ENCODE measurements at places on chromosomes 16 and 17. TPM values are rescaled to one million over a fixed set of nuclear protein-coding genes. Genes with fewer than 3 reads are reported as not detected.
A peak's percentile ranks its signal among the peaks of the same experiment; 100 is the strongest.

Gene SMIM36
- total RNA-seq = not detected

DNA sequence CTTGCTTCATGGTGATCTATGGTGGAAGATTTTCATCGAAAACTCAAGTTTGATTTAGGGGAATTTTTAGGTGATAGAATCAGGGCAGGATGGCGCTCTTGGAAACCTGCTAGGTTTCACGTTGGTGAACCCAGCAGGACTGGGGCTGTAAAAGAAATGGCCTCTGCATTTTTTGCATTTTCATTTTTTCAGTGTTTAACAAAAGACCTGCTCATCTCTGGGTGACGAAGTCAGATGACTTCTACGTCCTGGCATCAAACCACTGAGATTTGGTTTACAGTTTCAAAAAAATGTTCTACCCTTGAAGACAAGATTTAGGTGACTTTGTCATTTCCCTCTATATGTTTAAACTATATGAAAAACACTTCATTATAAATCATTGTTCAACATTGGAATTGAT lies 1.9 kb downstream of the PGS1 start:
- no peak for DNase-seq

GRCh38 chr16:85613604-85614337 lies 649 bp downstream of the GSE1 start:
- DNase-seq = peak; percentile 31

GRCh38 chr17:18379246-18380146 lies 1.9 kb downstream of the EVPLL start:
- no peak for DNase-seq

GRCh38 chr17:61786088-61786487 lies 77.2 kb downstream of the BRIP1 start:
- no peak for DNase-seq

- no peak for DNase-seq
Measured at GRCh38 chr17:49745175-49746139, 18.5 kb downstream of the FAM117A start.

- no peak for DNase-seq
Measured at GRCh38 chr17:6523330-6523729, 33.0 kb downstream of the PITPNM3 start.

All from activated B cell treated with CpG ODN at 0.5 μM for 24 hours (primary cell).